Brain pericyte (primary cell): ENCODE measurements at places on chromosomes 12 and 14.

- DNase-seq = no peak
Observed at GRCh38 chr14:71478542-71478941, 453.7 kb upstream of the RGS6 start.

- no peak for DNase-seq
Observed at GRCh38 chr12:52277486-52278245, 3.2 kb downstream of the KRT86 start.

GRCh38 chr12:4580281-4580688 lies 18.3 kb downstream of the DYRK4 start:
- no peak for DNase-seq

- DNase-seq = no peak
Observed at GRCh38 chr12:54129028-54129903, 59.5 kb downstream of the SMUG1 start.

GRCh38 chr14:39050389-39050788 lies 52.6 kb downstream of the SEC23A start:
- no peak for DNase-seq

DNA sequence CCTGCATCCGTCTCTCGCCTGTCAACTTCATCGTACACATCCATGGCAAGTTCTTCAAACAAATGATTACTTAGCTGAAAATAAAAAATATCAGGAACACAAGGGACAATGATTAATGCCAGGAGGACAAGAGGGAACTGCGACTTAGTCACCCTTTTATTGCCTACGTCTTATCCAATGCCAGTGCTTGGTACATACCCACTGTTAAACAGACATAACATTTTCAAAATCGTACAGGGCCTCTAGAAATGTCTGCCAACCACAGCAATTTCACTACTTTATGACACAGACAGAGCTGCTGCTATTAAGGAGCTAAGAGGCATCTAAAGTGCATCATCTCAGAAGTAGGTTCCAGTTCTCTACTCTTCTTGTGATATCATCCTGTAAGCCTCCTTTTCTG lies 34.6 kb downstream of the GIT2 start:
- DNase-seq = no peak

GRCh38 chr12:120713861-120714482 lies 3.7 kb downstream of the UNC119B start:
- DNase-seq = no peak

- DNase-seq = no peak
Observed at GRCh38 chr12:51908876-51909592, 1.7 kb downstream of the ACVRL1 start.

DNA sequence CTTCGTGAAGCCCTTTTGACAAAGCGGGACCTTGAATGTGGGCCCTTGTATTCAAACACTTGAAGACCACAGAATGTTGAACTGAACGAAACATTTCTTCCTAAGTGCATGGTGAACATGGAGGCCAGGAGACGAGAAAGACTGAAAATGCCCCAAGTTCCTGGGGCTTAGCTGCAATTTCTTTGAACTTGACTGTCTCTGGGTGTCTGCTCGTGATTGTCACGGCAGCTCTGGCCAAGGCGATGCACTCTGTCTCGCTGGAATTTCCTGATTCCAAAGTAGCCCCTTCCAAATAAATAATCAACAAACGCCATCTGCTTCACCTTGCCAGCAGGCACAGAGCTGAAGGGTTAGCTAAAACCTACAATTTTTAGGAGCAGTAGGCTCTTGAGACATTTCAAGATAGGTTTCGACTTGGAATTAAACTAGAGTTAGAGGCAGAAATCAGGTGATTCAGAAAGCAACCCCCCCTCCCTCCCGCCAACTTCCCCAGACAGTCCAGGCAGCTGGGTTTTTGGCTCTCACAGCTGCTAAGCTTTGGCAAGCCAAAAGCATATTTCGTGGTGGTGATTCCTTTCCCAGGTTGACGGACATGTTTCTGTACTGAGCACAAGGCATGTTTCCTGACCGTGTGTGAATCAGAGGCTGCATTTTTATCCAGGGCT lies 13.5 kb upstream of the IRF2BPL start:
- DNase-seq = no peak
